ENCODE measurements at places on chromosomes 6 and 20.

GRCh38 chr20:61686051-61686936 is 379.4 kb downstream of the TAF4 start:
- DNase-seq, result no peak

DNA sequence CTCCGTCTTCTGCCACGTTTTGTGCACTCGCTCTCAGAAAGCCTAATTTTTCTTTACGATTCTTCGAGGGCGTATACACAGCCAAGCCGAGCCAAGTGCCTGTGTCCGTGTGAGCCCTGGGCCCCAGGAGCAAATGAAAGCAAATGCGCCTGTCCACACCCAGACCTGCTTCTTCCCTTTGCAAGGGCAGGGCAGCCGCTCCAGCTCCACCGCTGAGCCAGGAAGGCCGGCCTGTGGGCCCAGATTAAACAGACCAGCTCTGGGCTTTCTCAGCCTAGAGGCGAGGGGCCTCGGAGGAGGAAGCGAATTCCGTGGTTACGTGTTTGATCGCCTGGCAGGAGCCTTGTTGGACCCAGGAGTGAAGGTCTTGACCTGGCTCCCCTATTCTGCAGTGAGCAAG is 184.6 kb downstream of the SMOC2 start:
- no peak for DNase-seq

GRCh38 chr6:70849348-70850069 is 107.4 kb downstream of the B3GAT2 start:
- no peak for DNase-seq

- DNase-seq, result peak; percentile 34
Observed at GRCh38 chr20:41734506-41734945, 116.3 kb upstream of the CHD6 start.

- no peak for DNase-seq
Observed at GRCh38 chr20:17688965-17689364, 6.9 kb upstream of the RRBP1 start.

GRCh38 chr6:137852346-137852745 is 14.7 kb upstream of the TNFAIP3 start:
- no peak for DNase-seq

DNA sequence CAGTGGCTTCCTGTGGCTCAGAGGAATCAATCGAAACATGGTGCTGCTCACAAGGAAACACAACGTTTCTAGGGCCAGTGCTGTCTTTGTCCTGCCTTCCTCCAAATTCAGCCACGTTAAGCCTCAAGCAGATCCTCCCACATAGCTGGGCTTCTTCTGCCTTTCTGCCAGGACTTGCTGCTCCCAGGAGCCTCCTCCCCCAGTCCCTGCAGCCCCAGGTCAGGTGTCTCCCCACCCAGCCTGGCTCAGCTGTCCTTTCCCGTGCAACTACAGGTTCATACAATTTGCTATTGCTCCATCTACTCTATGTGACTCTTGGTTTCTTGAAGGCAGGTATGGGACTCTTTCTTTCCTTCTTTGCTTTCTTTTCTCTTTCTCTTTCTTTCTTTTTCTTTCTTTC is 215.3 kb upstream of the RNF24 start:
- no peak for DNase-seq

DNA sequence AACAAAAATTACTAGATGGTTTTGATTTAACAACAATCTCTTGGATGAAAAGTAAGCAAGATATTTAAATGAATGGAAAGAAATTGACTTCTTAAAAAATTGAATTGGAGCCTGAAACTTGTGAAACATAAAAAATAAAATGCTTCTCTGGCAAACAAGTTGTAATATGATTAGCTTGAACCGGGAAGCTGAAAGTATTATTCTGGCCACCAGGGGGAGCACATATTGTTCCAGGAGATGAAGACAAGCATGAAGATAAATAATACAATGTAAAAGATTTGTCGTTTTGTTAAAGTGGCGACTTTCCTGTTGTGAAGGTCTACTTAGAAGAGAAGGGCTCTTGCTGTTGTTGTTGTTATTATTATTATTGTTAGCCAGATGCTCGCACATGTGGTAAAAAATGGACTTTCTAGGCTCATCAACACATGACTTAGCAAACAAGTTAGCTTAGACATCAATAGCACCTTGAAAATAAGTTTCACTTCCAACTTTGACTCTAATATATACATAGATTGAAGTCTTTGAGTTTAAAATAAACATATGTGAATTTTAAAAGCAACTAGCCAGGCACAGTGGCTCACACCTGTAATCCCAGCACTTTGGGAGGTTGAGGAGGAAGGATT is 14.2 kb downstream of the PAX1 start:
- DNase-seq, result peak; percentile 69

DNA sequence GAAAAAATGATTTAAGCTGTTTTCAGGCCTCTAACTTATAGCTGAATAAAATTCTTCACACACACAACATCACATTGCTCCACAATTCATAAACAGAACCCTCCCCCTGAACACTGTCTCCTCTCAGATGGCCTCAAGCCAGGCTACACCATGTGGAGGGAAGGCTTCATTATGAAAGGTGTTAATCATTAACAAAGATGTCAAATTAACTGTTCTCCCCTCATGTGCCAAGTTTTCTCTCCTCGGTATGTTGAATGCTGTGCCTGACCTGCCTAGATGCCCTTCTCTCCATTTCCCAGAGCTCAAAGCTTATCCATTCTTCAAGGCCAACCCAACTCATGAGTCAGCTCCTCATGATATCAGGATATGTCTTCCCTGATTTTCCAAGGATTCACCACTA is 210.4 kb downstream of the GMDS start:
- DNase-seq, result no peak

DNA sequence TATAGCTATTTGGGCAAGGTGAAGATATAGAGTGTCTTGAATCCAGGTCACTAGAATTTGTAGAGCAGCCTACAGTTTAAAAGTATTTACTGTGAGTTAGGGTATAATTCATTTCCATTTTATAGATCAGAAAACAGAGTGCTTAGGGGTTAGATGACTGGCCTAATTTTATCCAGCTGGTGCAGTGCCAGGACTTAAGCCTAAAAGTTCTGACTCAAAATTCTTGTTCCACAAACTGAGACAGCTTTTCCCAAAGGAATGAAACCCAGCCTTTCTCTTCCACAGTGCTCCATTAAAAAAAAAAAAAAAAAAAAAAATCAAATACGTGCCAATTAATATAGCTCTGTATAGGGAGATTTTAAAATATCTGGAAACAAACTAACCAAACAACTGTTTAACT is 441.0 kb upstream of the MARCKS start:
- no peak for DNase-seq

GRCh38 chr6:100099189-100100074 is 105.4 kb upstream of the MCHR2 start:
- DNase-seq, result peak; percentile 46

GRCh38 chr20:21031666-21032065 is 74.5 kb downstream of the LINC00237 start:
- no peak for DNase-seq

- no peak for DNase-seq
Observed at GRCh38 chr6:149471801-149472200, 13.0 kb downstream of the ZC3H12D start.

GRCh38 chr20:9332791-9333479 is 181.5 kb upstream of the LAMP5 start:
- DNase-seq, result peak; percentile 83

GRCh38 chr6:112307707-112308106 is 39.4 kb upstream of the RFPL4B start:
- no peak for DNase-seq

DNA sequence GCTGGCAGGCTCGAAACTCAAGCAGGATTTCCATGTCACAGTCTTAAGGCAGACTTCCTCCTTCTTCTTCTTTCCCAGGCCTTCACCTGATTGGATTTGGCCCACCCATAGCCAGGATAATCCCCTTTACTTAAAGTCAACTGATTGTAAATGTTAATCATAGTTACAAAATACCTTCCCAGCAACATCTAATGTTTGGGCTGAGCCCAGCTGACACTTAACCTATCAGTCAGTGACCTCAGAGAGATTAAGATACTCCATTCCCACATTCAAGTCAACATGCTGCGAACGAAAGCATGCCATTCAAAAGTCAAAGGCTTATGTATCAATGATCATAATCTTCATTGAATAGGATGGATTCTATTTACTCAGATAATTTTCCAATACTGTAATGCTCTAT is 16.0 kb downstream of the MAP7 start:
- DNase-seq, result no peak

DNA sequence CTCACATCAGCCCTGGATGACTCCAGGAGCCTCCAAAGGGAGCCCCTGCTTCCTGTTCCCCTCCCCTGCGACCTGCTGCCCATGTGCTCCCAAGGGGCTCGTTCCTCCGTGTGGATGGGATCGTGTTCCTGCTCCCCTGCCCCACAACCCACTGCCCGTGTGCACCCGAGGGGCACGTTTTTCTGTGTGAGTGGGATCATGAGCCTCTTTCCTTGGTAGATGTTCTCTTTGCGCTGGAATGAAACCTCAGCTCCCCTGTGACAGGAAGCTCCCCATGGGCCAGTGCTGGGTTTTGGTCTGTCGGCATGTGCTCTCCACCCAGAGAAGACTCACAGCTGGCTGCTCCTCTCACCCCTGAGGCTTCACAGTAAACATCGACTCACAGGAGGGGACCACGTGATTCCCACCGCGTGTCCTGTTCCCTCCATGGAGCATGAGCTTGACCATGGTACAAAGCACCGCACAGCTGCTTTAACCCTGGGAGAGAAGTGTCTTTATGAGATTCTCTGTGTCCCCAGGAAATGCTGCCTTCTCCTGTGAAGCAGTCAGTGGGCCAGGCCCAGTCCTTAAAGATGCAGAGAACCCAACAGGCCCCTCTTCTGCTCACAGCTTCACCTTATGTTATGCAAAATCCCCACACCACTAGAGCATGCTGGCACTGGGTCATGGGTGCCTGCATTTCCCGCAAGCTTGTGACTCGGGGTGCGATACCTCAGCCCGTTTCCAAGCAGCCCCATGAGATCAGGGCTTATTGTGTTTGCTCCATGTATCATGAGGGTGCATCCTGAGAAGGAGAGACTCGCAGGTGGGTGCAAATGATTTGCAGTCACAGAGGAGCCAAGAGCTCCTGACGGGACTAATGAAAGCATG is 215.1 kb downstream of the ERMARD start:
- DNase-seq, result no peak

DNA sequence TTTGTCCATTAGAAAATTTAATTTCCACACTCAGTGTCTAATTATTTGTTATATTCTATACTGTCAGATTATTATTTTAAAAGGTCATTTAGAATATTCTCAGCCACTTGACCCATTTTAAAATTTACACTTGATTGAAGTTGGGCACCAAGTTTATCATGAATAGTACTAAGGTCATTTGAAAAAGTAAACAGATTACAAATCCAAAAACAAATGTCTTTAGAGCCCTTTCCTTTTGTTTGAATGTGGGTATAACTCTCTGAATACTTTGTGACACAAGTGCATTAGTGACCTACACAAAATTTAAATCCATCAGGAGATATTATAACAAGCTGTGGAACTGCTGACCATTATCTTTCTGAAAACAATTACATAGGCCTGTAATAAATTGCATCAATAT is 11.3 kb downstream of the HIVEP2 start:
- DNase-seq, result no peak

- DNase-seq, result no peak
Observed at GRCh38 chr20:52087471-52087870, 104.1 kb downstream of the ZFP64 start.

DNA sequence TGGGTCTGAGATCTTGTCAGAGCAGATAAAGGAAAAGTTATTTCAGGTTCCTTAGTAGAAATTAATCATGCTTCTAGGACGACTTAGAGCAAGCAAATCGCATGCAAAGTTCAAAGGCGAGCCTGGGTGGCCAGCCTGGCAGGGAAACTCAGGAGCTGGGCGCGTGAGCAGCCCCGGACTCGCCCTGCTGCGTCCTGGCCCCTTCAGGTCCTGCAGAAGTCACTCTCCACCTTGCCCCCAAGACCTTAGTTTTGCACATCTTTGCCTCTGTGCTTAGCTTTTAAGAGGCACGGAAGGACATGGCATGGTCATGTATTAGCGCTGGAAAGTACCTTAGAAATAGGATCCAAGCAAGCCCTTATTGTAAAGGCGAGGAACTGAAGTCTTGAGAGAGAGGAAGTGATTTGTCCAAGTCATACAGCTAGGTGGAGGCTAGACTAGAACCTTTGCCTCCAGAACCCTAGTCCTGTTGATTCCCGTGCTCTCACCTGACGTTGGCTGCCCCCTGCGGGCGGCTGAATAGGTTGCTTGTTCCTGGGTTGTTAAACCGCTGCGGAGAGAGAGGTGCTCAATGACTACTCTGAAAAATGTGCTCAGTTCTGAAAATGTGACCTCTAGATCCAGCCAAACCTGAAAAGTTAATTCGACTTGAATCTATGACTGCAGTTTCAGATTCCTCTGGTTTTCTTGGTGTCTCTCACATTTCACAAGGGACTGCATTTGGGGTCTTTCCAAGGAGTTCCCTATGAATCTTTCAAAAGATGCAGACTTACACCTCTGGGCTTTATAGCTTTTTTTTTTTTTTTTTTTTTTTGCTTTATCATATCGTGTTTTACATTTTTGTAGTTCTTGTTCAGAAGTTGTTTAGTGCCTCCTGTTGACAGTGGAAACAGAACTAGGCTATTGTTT is 2.7 kb downstream of the MYB start:
- no peak for DNase-seq

DNA sequence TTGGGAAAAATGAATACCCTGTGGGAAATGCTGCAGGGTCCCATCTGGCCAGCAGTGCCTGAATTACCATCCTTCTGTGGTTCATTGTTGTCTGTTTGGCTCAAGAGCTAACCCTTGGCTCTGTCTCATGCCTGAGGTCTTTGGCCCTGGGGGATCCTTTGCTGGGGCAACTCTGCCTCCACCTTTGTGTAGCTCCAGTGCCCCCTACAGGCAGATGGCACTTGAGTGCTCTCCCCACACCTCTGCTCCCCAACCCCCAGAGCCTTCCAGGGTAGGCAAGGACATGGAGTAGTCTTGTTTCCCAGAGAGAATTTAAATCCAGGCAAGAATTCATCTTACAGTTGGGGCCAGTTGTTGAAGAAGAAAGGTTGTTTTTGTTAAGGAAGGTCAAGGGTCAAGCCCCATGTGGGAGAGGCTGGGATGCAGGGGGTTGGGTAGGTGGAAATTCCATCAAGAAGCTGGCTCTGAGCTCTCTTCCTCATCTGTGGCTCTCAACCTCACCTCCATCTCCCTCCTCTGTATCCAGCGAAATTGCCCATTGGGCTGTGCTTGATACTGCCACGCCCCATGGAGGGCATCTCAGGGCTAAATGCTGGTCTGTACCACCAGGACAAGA is 44.2 kb downstream of the ZNF831 start:
- no peak for DNase-seq
